ENCODE measurements at places on chromosomes 6 and 20.

DNA sequence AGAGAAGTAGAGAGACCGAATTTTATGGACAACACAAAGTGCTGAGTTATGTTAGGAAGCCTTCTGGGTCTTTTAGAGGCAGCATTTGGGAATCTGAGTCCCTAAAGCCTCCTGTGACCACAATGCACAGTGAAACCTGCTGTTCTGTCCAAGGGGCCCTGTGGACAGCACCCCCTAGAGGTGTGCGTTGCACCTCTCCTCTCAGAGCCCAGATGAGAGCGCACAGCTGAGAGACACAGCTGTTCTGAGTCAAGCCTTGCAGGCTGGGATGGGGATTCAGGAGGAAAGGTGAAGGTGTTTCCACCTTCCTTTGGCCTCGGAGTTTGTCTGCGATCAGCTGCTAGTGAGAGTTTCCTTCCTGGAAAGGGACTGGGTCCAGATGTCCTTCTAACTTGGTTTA is 13.0 kb downstream of the PCK1 start:
- DNase-seq = no peak

- DNase-seq = no peak
These were observed 81.2 kb upstream of the SASH1 start for GRCh38 chr6:148261470-148261869.

GRCh38 chr6:161557333-161558107 is 283.7 kb upstream of the AGPAT4 start:
- no peak for DNase-seq

GRCh38 chr6:53529324-53530036 is 15.4 kb downstream of the GCLC start:
- DNase-seq = no peak

DNA sequence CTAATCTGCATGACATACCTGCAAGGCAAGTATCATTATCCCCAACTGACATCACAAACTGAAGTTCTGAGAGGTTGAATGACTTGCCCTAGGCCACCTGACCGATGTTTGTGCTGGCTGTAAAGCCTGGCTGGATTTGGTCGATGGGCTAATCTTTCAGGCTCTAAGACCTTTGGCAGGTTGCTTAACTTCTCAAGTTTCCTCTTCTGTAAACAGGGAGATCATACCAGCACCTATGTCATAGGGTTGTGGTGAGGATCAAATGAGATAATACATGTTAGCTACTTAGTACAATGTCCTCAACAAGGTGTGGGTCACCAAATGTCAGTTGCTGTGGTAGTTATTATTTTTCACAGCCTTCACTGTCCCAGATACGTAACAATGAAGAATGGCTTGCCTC is 14.2 kb downstream of the ANKRD66 start:
- no peak for DNase-seq

GRCh38 chr6:26216359-26216885 is 129.2 kb downstream of the HFE start:
- DNase-seq = no peak

DNA sequence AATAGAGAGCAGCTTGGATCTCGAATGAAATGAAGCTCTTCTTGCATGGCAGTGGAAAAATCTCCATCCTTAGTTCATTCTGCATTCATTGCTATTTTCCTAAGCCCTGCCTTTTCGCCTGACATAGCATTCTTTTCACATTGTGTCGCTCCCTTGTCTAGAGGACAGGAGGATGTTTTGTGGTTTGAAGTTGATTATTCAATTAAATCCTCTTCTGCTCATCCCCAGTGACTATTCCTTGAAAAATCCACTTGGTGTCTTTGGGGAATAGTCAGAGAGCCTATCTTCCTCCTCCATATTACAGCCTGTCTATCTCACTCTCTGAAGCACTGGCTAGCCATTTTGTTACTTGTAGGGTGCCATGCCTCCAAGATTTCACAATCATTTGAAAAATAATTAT is 161.2 kb downstream of the KLHL32 start:
- DNase-seq = no peak

- no peak for DNase-seq
These were observed at the start of gene CRISP1 for GRCh38 chr6:49866485-49866943. Gene CRISP1 (minus strand): TSS chr6:49866535. CDS start chr6:49857400, 9,135 bp downstream.

DNA sequence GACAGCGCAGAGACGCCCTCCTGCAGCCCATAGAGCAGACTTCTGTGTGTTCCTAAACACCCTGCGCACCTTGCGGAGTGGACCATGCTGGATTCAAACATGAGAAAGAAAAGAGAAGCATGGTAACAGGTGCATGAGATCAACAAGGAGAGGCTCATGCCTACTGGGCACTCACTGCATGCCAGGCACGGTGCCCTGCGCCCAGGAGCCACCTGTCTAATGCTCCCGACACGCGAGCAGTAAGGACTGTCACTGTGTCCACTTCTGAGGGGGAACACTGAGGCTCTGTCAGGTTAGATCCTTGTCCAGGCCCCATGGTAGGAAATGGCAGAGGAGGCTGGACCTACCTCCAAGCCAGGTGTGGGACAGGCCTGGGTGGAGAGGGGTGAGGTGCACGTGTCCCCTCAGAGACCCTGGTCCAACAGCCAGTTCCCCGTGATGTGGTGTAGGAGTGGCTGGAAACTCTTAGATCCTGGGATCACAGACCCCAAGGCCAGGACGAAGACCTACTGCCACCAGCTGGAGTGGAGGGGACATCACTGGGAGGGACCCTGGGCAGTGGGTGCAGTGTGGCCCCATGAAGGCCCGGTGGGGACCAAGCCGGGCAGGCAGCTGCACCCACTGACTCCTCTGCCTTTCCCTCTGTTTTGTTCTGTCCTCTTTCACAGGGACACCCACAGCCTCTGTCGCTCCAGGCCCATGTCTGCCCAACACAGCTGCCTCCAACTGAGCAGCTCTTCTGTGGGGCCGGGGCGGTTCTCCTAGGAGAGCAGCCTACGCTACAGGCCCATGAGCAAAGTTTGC is 29.5 kb downstream of the ZBP1 start:
- DNase-seq = no peak
